GM04504 (cell line): ENCODE measurements at places on chromosomes 6 and 20.

DNA sequence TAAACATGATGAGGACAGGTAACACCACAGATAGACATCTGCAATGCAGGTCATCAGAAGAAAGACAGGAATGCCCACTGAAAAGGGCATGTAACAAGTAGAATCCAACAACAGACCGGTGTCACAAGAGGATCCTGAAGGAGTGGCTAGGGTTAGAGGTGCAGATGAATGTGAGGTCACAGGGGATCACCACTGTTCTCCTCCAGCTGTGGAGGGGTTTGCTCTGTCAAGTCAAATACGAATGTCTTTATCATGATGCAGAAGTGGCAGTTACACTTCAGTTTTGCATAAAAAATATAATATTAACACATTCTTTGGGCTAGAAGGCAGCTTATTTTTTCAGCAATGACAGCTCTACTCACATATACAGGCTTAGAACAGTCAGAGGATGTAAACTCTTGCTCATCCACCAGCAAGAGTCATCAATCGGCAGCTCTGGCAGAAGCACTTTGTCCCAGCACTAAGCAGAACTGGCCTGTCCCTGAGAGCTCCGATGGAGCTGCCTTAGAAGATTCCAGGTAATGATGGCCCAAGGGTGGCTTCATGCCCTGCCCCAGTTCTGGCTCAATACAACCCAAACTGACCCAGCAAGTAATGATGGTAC is 130.4 kb upstream of the TRAF3IP2 start:
- no peak for DNase-seq

- DNase-seq, result no peak
Measured at GRCh38 chr6:97218912-97219311, 64.1 kb downstream of the MMS22L start.

GRCh38 chr20:3651204-3651962 is 11.8 kb downstream of the GFRA4 start:
- DNase-seq, result no peak

- peak; percentile 33 for DNase-seq
Measured at GRCh38 chr6:1872649-1873131, 263.0 kb downstream of the FOXC1 start.

DNA sequence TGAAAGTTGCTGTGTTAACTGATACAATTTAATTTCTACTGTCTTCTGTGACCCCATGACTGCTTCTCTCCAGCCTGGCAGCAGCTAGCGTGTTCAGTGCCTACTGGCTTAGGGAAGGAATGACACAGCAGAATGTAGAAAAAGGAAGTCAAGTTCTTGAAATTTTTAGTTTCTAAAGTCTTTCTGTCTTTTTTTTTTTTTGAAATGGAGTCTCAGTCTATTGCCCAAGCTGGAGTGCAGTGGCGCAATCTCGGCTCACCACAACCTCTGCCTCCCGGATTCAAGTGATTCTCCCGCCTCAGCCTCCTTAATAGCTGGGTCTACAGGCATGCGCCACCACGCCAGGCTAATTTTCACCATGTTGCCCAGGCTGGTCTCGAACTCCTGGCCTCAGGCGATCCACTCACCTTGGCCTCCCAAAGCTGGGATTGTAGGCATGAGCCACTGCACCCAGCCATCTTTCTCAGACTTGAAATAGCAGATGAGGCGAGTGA is 39.3 kb downstream of the PCNA start:
- peak; percentile 26 for DNase-seq

- DNase-seq, result no peak
Measured at GRCh38 chr6:157757430-157758403, 65.3 kb upstream of the SNX9 start.

DNA sequence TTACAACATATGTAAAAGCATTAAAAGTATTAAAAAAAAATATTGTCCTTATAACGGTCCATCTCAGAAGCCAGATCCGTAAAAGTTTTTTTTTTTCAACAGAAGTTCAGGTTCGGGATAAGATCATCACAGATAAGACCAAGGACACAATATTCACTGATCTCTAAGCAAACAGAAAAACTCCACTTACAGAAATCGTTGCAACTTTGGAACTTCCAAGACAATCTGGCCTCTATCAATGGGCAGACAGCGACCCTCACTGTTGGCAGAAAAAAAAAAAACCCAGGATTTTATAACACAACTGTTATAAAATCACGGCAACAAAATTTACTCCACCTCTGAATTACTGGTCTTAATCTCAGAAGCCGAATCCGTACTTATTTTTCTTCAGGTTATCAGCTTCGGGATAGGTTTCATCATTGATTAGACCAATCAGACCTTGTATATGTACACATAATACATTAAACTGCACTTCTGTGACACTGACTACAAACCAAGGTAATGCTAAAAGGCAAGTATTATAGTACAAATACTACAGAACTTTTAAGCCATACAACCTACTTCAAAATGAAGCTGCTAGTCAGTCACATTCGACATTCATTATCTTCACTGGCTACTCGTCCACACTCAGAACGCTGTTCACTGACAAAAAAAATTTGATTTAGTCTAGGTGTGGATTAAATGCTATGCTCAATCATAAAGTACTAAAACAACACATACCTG is 34.7 kb upstream of the SYNCRIP start:
- no peak for DNase-seq

- no peak for DNase-seq
Measured at GRCh38 chr6:23655525-23655924, 470.5 kb upstream of the NRSN1 start.

DNA sequence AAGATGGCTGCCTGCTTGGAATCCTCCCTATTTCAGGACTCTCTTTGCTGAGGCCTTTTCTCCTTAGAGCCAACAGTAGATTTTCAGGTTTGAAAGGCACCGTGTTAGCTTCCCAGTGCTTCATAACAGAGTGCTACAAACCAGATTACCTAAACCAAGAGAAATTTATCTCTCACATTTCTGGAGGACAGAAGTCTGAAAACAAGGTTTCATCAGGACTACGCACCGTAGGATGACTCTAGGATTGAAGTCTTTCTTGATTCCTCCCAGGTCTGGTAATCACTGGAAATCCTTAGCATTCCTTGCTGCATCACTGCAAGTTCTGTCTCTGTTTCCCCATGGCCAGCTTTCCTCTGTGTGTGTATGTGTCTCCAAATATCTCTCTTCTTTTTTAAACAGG is 508.4 kb upstream of the GJE1 start:
- no peak for DNase-seq

GRCh38 chr6:105669232-105669631 is 266.4 kb upstream of the PREP start:
- no peak for DNase-seq

DNA sequence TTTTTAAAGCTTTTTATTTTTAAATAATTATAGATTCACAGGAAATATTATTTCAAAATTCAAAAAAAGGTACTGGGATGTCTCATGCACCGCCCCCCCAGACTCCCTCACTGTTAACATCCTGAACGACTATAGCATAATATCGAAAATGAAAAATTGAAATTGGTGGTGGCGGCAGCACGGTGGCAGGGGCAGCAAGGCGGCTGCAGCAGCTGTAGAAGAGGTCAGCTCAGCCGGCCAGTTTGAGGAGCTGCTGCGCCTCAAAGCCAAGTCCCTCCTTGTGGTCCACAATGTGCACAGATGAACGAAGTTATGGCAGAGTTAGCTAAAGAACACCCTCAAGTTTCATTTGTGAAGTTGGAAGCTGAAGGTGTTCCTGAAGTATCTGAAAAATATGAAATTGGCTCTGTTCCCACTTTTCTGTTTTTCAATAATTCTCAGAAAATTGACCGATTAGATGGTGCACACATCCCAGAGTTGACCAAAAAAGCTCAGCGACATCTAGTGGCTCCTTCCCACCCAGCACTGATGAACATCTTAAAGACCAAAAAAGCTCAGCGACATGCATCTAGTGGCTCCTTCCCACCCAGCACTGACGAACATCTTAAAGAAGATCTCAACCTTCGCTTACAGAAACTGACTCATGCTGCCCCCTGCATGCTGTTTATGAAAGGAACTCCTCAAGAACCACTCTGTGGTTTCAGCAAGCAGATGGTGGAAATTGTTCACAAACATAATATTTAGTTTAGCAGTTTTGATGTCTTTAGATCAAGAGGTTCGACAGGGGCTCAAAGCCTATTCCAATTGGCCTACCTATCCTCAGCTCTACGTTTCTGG is 100.8 kb downstream of the FAM217A start:
- peak; percentile 82 for DNase-seq

- no peak for DNase-seq
Measured at GRCh38 chr6:106611030-106611429, 18.3 kb downstream of the RTN4IP1 start.

DNA sequence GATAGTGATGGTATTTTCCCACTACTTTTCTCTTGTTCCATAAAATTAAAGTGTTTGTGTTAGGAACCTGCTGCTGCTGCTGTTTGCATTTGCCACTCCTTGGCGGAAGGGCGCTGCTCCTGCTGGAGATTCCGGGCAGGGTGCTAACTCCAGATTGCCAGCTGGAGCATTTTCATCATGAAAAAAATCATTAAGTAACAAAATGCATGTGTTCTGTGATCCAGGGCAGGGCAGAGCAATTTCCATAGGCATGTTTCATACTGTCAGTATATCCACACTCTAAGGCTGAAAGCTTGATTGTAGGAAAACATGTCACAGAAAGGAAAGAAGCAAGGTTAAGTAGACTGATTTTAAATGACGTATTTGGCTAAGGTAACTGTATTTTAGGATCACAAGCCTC is 24.0 kb downstream of the PBOV1 start:
- no peak for DNase-seq

GRCh38 chr6:38730140-38730862 is 15.2 kb downstream of the DNAH8 start:
- no peak for DNase-seq

DNA sequence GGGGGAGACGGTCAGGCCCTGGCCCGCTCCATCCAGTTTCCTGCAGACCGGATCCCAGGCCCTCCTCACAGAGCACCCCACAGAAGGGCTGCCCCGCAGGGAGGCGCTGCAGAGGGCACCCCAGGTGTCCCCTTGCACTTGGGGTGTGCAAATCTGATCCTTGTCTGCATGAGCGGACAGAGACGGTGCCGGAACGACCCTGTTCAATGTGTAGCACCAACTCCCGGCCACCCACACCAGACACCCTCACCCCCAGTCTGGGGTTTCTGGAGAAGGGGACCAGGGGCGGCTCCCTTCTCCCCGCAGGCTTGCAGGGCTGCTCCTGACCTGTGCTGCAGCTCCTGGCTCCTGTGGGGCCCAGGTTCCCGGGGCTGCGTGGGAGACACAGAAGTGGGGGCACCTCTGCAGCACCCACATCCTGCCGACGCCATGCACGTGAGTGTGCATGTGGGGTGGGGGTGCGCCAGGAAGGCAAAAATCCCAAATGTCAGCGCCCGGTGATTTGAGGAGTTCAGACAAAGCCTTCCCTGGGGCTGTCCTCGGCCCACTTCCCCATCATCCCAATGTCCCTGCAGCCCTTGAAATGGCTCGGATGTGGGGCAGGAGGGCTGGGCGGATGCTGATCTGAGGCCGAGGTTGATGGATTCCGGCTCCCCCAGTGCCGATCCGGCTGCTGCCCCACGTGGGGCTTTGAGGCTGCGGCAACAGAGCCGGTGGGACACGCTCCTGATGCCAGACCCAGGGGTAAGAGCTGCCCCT is 85.3 kb upstream of the BHLHE23 start:
- no peak for DNase-seq

DNA sequence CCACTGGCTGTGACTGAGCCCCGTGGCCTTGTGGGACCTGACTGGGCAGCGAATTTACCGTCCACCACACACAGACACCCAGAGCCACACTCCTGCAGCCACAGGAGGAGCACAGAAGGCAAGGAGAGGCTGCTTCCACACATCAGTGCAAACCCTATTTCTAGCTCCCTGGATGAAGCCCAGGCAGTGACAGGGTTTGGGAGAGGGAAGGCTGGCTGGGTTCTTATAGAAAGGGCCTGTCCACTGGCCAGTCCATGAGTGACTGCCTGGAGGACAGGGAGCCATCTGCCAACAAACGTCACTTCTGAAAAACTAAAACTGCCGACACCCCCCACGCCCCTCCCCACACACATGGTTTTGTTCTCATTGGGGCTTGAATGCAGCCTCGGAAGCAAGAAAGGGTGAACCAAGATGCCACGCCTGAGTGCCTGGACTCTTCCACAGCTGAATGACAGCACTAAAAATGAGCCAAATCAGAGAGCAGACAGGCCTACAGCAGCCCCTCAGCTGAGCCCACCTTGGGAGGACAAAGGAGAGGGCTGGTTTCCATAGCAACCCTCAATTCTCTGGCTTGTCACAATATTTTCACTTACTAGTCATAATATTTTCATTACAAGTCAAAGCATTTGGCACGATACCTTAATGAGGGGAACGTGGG is 38.4 kb downstream of the RRBP1 start:
- no peak for DNase-seq

GRCh38 chr6:64685401-64685800 is 1021.6 kb downstream of the EYS start:
- DNase-seq, result no peak

DNA sequence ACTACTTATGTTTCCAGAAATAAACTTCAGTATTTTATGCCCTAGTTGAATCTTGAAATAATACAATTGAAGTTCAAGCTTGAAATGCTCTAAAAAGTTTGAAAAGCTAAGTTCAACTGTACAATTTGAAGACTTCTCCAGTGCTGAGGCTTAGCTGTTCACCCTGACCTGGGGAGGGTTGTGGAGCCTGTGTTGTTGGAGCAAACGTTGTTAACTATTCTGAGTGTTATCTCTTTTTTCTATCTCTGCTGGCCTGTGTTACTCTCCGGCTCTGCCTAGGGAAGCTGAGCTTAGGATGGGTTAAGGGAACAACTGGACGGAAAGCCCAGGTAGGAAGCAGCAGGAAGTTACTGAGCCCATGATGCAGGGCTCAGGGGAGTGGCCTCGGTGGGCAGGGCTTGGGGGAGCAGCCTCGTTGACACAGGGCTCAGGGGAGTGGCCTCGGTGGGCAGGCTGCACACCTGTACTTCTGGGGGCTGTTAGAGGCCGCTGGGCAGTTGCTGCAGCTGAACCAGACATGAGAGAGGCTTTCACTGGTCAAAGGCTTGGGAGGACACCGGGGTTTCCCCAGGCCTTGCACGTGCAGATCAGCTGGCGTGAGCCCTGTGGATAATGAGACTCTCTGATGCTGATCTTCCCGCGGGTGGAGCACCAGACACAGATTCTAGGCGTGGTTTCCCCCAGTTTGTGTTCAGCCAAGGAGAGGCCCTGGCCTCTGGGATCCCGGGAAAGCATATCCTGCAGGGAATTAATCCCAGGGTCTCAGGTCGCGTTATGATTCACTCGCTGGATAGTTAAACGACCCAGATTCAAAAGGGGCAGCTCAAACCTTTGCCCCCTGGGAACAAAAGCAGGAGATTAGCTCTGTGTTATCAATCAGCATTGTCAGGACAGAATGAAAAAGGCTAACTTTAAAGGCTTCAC is 58.9 kb downstream of the ERMARD start:
- DNase-seq, result no peak
